Hematopoietic multipotent progenitor cell treated with erythropoietin and hydrocortisone succinate and interleukin-3 and kit ligand, for 17 days (in vitro differentiated cells): ENCODE measurements at places on chromosomes 13 and 19.

DNA sequence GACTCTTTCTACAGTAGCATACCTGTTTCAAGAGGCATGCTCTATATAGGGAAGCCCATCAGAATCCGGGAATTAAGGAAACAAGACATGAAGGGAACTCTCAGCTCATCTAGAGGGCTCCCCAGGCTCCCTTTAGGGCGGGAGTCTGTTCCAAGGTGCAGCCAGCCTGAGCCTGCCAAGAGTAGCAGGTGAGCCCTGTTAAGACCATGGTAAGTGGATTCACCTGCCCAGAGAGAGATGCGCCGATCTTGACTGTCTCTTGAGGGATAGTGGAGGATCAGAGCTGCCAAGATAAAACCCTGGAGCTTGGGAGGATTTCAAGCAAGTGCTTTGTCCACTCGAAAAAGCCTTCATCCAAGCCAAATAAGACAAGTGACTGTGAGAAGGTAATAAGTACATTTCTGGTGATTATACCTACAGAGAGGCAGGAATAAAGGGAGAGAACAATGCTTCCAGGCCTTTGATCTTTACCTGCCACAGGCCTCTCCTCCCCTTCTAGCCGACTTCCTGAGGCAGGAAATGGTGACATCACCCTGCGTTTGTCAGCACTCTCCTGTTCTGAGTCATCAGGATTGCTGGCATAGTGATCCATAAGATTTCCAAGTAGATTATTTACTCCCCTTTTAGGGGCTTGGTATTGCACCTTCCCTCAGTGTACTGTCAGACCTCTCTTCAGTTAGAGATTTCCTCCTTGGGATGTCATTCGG lies 31.5 kb downstream of the KLF5 start:
- no peak for DNase-seq

DNA sequence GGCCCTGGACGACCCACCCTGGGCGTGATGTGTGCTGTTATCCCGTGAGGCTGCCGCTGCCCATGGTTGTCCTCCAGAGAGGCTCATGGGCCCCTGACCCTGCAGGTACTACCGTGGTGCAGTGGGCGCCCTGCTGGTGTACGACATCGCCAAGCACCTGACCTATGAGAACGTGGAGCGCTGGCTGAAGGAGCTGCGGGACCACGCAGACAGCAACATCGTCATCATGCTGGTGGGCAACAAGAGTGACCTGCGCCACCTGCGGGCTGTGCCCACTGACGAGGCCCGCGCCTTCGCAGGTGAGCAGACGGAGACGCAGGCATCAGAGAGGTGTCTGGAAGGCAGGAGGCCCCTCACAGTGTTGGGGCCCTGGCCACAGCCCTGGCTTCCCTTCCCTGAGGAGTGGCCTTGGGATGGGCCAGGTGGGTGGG lies 11.1 kb upstream of the MARCHF2 start:
- no peak for DNase-seq

GRCh38 chr19:43914051-43914450 lies 21.0 kb downstream of the ZNF45 start:
- DNase-seq: no peak

GRCh38 chr19:14561847-14562351 lies 10.0 kb downstream of the NDUFB7 start:
- DNase-seq: no peak

DNA sequence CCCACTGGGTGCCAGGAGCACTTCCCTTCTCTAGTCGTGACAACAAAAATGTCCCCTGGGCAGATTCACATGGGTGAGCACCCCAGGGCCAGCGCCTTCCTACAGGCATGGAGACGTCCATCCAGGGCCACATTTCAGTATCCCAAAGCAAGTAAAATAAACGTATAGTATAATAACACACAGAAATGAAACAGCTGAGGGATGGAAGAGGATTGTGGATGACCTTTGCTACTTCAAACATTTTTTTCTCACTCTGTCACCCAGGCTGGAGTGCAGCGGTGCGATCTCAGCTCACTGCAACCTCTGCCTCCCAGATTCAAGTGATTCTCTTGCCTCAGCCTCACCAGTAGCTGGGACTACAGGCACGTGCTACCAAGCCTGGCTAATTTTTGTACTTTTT lies 28.2 kb downstream of the CILP2 start:
- no peak for DNase-seq

DNA sequence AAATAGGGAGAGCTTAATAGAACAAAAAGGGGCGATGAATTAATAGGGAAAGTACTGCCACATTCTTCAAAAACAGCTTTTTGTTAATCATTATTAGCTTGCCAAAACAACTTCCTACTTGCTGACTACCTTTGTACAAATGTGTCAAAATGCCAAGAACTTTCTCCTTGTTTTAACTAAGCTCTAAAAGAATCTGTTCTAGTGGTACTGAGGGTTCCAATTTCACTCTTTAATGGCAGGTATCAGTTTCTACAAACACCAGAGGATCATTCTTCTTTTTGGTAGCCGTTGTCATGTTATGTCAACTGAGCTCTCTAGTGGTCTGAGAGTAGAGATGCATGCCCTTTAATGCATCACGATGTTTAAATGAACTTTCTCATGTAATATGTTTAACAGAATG lies 29.4 kb upstream of the FBXL3 start:
- no peak for DNase-seq

DNA sequence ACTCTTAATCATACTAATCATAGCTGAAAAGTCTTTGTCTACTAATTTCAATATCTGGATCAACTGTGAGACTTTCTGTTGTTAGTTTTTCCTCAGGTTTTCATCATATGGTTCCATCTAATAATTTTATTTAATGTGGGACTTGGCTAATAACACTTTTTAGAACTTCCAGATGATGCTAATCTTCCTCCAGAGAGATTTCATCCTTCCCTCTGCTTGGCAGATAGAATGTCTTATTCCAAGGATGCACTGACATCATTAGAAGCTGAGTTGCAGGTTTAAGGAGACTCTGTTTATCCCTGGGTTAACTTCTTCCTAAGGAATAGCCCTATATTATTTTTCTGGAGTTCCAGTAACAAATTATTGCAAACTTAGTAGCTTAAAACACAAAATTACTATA lies 325.6 kb downstream of the COG6 start:
- no peak for DNase-seq

- no peak for DNase-seq
Measured at GRCh38 chr19:22634450-22634827, 315 bp downstream of the ZNF492 start.

GRCh38 chr13:93145199-93145598 lies 81.4 kb upstream of the GPC6 start:
- no peak for DNase-seq

DNA sequence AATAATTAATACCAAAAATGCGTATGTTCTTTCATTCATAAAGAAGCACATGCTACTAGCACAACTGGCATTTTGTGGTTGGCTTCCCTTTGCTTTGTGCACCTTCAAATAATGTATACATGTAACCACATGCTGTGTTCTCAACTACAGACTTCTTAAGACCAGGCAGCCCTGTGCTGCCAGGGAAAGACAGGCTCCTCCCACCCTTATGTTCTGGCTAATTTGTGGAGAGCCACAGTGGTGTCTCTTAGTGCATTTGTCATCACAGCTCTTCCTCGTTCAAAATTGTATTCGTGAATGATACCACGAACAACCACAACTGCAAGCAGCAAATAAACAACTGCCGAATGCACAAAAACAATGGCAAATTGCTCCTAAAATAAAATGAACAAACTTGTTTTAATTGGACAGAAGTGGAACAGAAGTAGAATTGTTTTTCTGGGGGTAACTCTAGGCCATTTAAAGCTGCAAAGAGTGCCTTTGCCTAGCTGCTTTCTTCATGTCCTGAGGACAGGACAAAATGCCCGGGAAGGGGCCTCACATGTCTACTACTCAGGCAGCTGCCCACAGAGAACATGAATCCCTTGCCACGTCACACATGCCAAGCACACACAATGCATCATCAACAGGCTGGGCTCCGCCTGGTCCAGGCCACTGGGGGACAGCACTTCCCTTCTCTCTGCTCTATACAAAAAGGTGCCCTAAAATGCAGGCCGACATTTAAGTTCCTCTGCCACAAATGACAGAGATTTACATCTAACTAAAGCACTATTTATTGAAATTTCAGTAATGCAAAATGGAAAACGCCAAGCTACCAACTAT lies 21.7 kb downstream of the IRS2 start:
- no peak for DNase-seq

- DNase-seq: no peak
Measured at GRCh38 chr19:28981994-28982393, 231.0 kb downstream of the UQCRFS1 start.

DNA sequence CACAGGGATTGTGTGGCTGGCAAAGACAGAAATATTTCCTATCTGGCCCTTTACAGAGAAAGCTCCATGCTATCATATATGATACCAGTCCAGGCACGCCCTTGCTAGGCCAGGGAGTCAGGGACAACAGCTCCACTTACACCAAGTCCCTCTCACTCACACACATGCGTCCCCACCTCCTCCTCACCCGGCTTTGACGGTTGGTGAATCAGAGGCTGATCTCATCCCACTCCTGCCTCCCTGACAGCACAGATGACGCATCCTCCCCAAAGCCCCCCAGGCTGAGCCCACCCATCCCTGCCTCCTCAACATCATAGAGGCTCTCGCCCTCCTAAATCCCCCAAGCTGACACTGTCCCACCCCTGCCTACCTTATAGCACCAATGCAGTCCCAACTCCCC lies 62.7 kb downstream of the F2RL3 start:
- DNase-seq: no peak

DNA sequence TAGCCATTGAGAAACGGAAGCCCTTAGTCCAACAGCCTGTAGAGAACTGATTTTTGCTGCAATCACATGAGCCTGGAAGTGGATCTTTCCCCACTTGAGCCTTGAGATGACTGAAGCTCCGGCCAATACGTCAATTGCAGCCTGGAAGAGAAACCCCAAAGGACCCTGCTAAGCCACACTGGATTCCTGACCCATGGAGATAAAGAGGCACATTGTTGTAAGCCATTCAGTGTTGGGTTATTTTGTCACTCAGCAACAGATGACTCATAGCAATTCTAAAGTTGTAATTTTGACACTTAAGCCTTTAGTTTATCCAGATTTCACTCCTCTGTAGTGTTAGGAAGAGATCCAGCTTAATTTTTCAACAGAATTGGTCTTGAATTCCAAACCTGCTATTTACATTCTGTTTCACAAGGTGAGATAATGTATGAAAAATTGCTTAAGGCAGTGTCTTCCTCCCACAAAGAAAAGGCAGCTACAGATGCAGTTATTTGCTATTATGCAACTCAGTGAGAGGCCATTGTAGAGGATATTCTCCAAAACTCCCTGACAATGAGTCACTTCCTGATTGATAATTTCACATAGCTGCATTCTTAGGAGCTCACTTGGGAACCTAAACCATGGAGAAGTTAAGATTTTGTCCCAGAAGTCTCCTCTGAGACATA lies 59.4 kb upstream of the TSHZ3 start:
- no peak for DNase-seq

GRCh38 chr13:49784886-49785570 lies 7.5 kb downstream of the KPNA3 start:
- DNase-seq: no peak

DNA sequence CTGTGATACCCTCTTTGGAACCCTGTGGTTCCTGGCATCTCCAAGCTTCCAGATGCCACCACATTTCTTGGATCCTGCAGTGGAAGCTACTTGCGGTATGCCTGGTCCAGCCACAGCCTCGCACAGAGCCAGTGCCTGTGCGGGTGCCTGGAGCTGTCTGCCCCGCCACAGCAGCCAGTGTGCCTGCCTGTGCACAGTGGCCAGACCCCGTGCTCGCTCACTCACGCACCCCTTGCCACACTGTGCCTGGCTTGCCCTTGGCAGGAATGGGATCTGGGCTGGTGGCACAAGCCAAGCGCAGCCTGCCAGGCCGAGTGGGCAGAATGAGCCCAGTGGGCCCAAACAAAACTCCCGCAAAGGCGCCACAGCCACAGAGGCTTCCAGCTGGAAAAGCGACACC lies 26.2 kb downstream of the POMP start:
- no peak for DNase-seq

DNA sequence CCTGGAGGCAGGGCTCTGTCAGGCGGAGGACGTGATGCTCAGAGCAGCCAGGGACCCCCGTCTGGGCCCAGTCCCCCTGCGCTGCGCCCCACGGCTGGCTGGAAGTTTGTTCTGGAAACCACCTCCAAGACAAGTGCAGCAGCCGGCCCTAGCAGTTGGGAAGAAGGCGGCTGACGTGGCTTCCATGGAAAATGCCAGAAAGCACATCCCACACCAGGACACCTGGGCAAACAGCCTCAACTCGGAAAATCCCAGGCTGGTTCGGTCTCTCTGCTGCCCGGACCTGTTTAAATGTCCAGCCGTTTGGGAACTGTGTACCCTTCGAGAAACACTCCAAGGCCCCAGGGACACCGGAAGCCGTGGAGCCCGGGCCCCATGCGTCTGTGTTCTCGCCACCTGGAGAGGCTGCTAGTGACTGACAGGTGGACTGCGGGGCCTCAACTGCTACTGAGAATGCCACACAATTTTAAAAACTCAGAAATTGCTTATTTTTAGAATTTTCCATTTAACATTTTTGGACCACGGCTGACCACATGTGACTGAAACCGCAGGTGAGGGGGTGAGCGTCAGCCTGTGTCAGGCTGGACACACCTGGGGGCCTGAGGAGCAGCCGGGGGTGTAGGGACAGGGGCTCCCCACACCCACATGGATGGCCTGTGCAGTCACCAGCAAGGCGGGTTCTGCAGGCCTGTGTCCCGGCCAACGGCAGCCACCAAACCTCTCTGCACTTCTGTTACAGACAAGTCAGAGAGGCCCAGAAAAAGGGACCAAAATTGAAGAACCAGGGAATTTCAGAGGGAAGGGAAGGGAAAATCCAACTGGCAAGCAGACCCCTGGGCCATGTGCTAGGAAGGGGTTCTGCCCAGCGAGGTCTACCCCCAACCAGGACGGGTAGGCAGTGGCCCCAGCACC lies 31.7 kb downstream of the RASA3 start:
- no peak for DNase-seq

GRCh38 chr13:109344552-109345157 lies 441.7 kb downstream of the IRS2 start:
- DNase-seq: no peak

GRCh38 chr13:51729866-51730553 lies 74.0 kb downstream of the DHRS12 start:
- no peak for DNase-seq

GRCh38 chr13:25771641-25772478 lies 280.0 kb downstream of the SHISA2 start:
- DNase-seq: no peak

- DNase-seq: no peak
Measured at GRCh38 chr19:35935911-35936737, at the start of gene LRFN3. LRFN3 (plus strand) TSS chr19:35936374; CDS start chr19:35939426, 3,052 bp downstream.

DNA sequence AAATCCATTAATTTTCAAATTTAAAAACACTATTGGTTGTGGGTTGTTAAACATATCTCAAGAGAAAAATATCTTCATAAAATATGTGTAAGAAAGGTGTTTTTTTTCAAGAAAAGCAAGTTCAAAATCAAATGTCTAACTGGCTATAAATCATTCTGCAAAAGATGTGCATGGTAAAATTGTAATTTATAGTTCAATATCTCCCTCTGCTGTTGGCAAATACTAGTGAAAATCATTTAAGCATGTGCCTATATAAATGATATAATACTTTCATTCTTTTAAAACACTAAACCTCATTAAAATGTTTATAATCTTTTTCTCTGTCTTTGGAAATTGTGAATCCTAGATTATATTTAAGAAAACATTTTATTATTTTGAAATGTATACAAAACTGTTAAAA lies 17.2 kb upstream of the SLITRK6 start:
- no peak for DNase-seq

GRCh38 chr13:88726075-88726474 lies 1054.9 kb downstream of the SLITRK5 start:
- DNase-seq: no peak
